CD8-positive, alpha-beta memory T cell (primary cell): ENCODE measurements at places on chromosomes 4 and X.

- H3K27ac ChIP-seq = no peak overlapping the region
- no peaks in the 10 kb centered on the region for H3K36me3 ChIP-seq
- no peaks in the 10 kb centered on the region for H3K4me1 ChIP-seq
- H3K27me3 ChIP-seq = no peaks in the 10 kb centered on the region
- H3K4me3 ChIP-seq = no peak overlapping the region
Measured at GRCh38 chr4:70399319-70399718, 1.6 kb downstream of the OPRPN start.

DNA sequence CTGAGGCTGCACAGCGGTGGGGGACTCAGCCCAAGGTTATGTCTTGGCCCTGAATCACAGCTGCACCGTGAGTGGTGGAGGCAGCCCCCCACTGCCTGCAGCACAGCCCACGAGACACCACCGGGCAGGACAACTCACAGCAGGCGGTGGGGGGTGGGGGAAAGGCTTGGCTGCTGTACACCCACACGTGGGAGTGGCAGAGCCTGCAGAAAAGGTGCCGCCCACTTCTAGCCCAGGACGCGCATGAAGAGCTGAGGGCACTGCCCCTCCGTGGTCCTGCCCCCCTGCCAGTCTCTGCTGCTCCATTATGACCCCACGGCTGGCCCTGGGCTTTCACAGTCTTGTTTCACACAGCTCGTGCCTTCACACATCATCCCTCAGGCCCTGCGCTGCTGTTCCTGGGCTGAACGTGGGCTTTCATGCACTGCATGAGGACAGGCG lies 40.8 kb downstream of the FGFRL1 start:
- DNase-seq = peak; percentile 35
- no peaks in the 10 kb centered on the region for H3K27me3 ChIP-seq
- H3K4me3 ChIP-seq = no peak overlapping the region
- H3K4me1 ChIP-seq = peaks cover 14% of the 10 kb centered on the region
- no peaks in the 10 kb centered on the region for H3K36me3 ChIP-seq
- no peak overlapping the region for H3K27ac ChIP-seq

- H3K36me3 ChIP-seq = no peaks in the 10 kb centered on the region
- no peaks in the 10 kb centered on the region for H3K4me1 ChIP-seq
- H3K4me3 ChIP-seq = no peak overlapping the region
- DNase-seq = no peak
- no peaks in the 10 kb centered on the region for H3K27me3 ChIP-seq
Measured at GRCh38 chrX:16639966-16640365, 10.0 kb upstream of the S100G start.

GRCh38 chrX:107707866-107708265 lies 67.7 kb downstream of the TSC22D3 start:
- DNase-seq = no peak
- H3K4me1 ChIP-seq = peaks cover 28% of the 10 kb centered on the region
- H3K27me3 ChIP-seq = no peaks in the 10 kb centered on the region
- H3K27ac ChIP-seq = no peak overlapping the region
- H3K36me3 ChIP-seq = no peaks in the 10 kb centered on the region
- no peak overlapping the region for H3K4me3 ChIP-seq

DNA sequence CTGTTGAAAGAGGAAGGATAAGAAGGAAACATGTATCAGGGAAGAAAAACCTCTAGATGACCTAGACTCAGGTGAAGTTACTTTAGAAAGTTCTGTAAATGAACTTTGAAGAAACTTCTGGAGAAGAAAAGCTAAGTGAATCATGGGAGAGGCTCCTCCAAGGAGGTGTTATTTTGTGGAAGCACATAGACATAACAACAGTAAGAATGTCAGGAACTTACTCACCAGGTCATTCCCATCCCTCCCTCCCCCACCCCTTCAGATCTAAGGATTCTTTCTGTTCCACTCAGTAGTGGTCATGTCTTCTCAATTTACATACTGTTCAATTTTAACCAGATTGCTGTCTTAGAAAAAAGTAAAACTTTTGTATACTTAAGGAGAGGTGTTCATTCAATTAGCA lies 310.5 kb upstream of the DDX53 start:
- no peaks in the 10 kb centered on the region for H3K27me3 ChIP-seq
- no peak overlapping the region for H3K27ac ChIP-seq
- H3K4me3 ChIP-seq = no peak overlapping the region
- H3K36me3 ChIP-seq = no peaks in the 10 kb centered on the region

GRCh38 chr4:33057736-33058135 lies 2337.6 kb downstream of the PCDH7 start:
- no peak for DNase-seq
- H3K27ac ChIP-seq = no peak overlapping the region
- H3K4me1 ChIP-seq = no peaks in the 10 kb centered on the region

DNA sequence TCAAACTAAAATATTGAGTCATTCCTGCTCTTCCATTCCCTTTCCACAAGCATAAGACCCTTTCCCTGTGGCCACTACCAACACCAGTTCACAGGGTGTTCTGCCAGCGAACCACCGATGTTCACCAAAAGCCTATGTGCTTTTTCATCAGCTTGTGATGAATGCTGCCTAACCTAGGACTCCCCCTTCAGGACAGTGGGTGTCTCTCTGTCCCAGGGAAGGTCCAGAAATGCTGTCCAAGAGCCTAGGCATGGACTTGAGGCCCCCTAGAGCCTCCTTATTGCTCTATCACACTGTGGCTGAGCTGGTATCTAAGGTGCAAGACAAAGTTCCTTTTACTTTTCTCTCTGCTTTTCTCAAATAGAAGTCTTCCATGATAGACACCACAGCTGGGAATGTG lies 1015.6 kb downstream of the PCDH19 start:
- DNase-seq = no peak
- no peaks in the 10 kb centered on the region for H3K36me3 ChIP-seq
- H3K27ac ChIP-seq = no peak overlapping the region
- H3K27me3 ChIP-seq = no peaks in the 10 kb centered on the region
- H3K4me3 ChIP-seq = no peak overlapping the region
- H3K4me1 ChIP-seq = no peaks in the 10 kb centered on the region

GRCh38 chr4:10625131-10625530 lies 59.4 kb downstream of the CLNK start:
- no peaks in the 10 kb centered on the region for H3K27me3 ChIP-seq
- H3K4me1 ChIP-seq = no peaks in the 10 kb centered on the region
- H3K4me3 ChIP-seq = no peak overlapping the region
- H3K27ac ChIP-seq = no peak overlapping the region

DNA sequence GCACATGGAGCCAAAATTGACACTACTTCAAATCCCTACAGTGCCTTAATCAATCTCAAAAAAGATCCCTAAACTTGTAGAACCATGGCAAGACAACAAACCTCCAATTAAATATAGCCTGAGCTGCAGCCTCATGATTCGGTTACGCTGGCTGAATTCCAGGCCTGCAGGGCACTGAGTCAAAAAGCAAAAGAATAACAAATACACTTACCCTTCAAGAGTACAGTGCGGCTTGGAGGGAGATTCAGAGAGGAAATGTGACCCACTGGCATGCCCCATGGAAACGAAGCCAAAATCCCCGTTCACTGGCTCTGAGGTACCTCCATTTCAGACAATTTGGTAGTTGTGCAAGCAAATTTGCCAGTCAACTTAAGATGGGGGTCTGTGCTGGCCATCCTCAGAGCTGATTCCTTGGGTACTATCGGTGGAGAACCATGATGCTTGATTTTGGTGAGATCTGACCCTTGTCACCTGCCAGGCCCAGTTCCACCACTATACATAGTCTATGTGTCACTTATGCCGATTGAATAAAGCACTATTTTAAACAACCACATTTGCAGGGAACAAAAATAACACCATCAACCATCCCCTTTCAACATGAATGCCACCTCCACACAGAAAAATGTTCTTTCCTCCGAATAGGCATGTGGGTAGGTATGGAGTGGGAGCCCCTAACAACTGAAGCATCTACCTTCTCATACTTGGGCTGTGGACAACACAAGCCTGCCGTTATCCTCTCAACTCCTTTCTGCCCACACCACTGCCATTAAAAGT lies 2.1 kb downstream of the C4orf54 start:
- H3K27me3 ChIP-seq = no peaks in the 10 kb centered on the region
- no peak overlapping the region for H3K4me3 ChIP-seq
- H3K4me1 ChIP-seq = no peaks in the 10 kb centered on the region
- no peaks in the 10 kb centered on the region for H3K36me3 ChIP-seq
- DNase-seq = no peak

- no peak overlapping the region for H3K4me3 ChIP-seq
- DNase-seq = no peak
- H3K4me1 ChIP-seq = no peaks in the 10 kb centered on the region
- H3K27me3 ChIP-seq = no peaks in the 10 kb centered on the region
- no peaks in the 10 kb centered on the region for H3K36me3 ChIP-seq
- H3K27ac ChIP-seq = no peak overlapping the region
Measured at GRCh38 chr4:165744370-165744769, 128.7 kb upstream of the TLL1 start.

- no peak overlapping the region for H3K27ac ChIP-seq
- H3K36me3 ChIP-seq = no peaks in the 10 kb centered on the region
- DNase-seq = no peak
- H3K4me1 ChIP-seq = no peaks in the 10 kb centered on the region
- H3K4me3 ChIP-seq = no peak overlapping the region
Measured at GRCh38 chrX:100408713-100409609, 1.1 kb downstream of the PCDH19 start.

GRCh38 chrX:74613370-74614092 lies 893 bp downstream of the RLIM start:
- H3K4me3 ChIP-seq = peak overlapping the region; percentile 74
- DNase-seq = no peak
- H3K4me1 ChIP-seq = peaks cover 10% of the 10 kb centered on the region
- no peaks in the 10 kb centered on the region for H3K27me3 ChIP-seq
- H3K36me3 ChIP-seq = no peaks in the 10 kb centered on the region

DNA sequence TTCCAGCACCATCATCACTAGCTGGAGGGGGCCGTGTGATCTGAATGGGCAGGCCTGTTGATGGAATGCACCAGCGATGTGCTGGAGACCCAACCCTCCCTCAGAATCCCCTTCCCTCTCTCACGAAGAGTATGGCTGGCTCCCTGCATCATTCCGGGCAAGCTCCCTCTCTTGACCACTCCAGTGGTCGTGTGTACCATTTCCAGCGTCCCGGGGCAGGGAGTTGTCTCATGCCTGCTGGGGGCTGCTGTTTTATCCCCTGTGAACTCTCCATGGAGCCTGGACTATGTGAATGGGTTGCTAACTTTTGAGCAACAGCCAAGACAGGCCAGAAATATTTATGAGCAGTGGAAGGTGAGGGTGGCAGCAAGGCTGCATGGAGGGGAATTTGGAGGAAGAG lies 8.1 kb downstream of the CSAG1 start:
- no peaks in the 10 kb centered on the region for H3K27me3 ChIP-seq
- H3K36me3 ChIP-seq = no peaks in the 10 kb centered on the region
- H3K4me1 ChIP-seq = no peaks in the 10 kb centered on the region
- H3K27ac ChIP-seq = no peak overlapping the region

GRCh38 chr4:87078987-87079486 lies 141.4 kb downstream of the KLHL8 start:
- no peaks in the 10 kb centered on the region for H3K27me3 ChIP-seq
- no peaks in the 10 kb centered on the region for H3K36me3 ChIP-seq
- peaks cover 8% of the 10 kb centered on the region for H3K4me1 ChIP-seq
- H3K27ac ChIP-seq = no peak overlapping the region

DNA sequence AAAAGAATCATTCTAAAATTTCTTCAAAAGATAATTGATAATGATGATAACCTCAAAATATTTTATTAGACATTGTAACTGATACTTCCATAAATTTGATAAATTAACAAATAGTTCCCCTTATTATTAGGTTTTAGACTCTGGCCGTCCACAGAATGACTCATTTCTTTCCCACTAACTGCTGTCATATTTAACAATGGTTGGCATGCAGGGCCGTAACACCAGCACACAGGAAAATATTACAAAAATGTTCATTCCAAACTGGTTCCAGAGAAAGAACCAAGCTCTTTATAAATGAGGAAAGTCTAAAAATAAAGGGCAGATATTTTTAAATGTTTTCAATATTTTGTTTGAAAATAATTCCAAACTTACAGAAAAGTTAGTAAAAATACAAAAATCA lies 28.2 kb downstream of the WDFY3 start:
- H3K4me1 ChIP-seq = no peaks in the 10 kb centered on the region
- H3K27ac ChIP-seq = no peak overlapping the region
- no peak for DNase-seq

GRCh38 chr4:79466621-79467020 lies 58.6 kb upstream of the GK2 start:
- H3K4me1 ChIP-seq = no peaks in the 10 kb centered on the region
- no peaks in the 10 kb centered on the region for H3K36me3 ChIP-seq
- no peak for DNase-seq
- no peak overlapping the region for H3K4me3 ChIP-seq
- H3K27ac ChIP-seq = no peak overlapping the region

GRCh38 chr4:138658518-138658917 lies 357.1 kb upstream of the NOCT start:
- H3K36me3 ChIP-seq = no peaks in the 10 kb centered on the region
- H3K4me1 ChIP-seq = no peaks in the 10 kb centered on the region
- H3K27ac ChIP-seq = no peak overlapping the region
- no peak overlapping the region for H3K4me3 ChIP-seq
- DNase-seq = no peak

GRCh38 chr4:22824091-22824490 lies 131.4 kb downstream of the GBA3 start:
- no peak overlapping the region for H3K27ac ChIP-seq
- H3K4me3 ChIP-seq = no peak overlapping the region

GRCh38 chr4:28357990-28358389 lies 1497.3 kb downstream of the STIM2 start:
- H3K36me3 ChIP-seq = no peaks in the 10 kb centered on the region
- H3K4me3 ChIP-seq = no peak overlapping the region
- H3K27me3 ChIP-seq = no peaks in the 10 kb centered on the region

- no peaks in the 10 kb centered on the region for H3K36me3 ChIP-seq
- H3K27me3 ChIP-seq = no peaks in the 10 kb centered on the region
- no peaks in the 10 kb centered on the region for H3K4me1 ChIP-seq
- no peak overlapping the region for H3K27ac ChIP-seq
- no peak for DNase-seq
Measured at GRCh38 chr4:176583278-176583677, 209.4 kb downstream of the VEGFC start.

DNA sequence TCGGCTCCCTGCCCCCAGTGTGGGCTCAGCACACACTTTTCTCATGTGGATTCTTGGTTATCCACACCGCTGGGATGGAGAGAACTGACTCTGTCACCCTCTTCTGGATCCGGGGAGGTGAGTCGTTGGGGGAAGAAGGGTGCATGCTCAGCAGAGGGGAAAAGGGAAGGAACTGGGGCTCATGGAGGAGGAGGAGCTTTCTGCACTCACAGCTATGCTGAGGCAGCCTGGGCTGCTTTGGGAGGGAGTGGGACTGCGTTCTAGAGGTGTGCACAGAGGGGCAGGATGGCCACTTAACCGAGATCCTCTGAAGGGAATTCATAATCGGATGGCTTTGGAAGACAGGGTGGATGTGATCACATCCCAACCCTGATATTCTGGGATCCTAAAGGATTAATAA lies 51.6 kb downstream of the RTL5 start:
- no peak overlapping the region for H3K4me3 ChIP-seq
- H3K4me1 ChIP-seq = peaks cover 7% of the 10 kb centered on the region
- no peaks in the 10 kb centered on the region for H3K27me3 ChIP-seq
- no peak overlapping the region for H3K27ac ChIP-seq
- DNase-seq = no peak
- H3K36me3 ChIP-seq = no peaks in the 10 kb centered on the region
